ENCODE measurements at places on chromosomes 5 and 9.

DNA sequence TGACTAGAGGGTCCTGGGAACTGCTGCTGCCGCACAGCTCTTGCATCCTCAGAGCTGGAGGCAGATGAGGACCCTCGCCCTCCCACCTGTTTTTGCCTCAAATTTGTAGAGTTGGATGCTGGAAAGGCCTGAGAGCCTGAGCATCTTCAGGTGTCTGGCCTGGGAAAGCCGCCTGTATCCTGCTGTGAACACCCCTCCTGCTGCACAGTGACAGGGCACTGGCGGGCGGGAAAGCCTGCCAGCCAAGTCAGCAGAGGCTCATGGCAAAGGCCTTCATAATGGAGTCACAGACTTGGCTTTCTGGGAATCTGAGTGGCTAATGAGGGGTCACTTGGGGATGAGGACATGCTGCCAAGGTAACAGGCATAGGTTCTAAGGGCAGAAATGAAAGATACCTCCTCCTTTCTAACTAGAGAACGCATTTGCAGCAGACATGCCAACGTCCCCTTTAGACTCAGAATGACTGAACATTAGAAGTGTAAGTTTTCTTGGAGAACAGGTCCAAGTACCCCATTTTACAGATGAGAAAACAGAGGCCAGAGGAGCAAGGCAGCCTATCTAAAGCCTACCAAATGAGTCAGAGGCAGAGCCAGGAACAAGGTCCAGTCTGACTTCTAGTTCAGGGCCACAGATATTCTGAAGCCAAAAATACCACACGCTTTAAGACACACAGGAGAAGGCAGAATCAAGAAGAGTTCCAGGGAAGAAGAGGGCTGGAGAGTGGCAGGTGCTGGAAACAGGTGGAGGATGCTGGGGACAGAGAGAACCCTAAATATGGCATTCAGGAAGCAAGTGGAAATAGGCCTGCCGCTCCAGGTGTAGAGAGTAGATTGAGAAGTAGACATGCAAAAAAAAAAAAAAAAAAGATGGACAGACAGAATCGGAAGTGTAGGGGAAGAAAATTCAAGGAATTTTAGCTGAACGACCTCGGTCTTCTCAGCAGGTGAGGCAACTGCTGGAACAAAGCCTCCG lies 44.1 kb downstream of the EPB41L4B start:
- DNase-seq: no peak

DNA sequence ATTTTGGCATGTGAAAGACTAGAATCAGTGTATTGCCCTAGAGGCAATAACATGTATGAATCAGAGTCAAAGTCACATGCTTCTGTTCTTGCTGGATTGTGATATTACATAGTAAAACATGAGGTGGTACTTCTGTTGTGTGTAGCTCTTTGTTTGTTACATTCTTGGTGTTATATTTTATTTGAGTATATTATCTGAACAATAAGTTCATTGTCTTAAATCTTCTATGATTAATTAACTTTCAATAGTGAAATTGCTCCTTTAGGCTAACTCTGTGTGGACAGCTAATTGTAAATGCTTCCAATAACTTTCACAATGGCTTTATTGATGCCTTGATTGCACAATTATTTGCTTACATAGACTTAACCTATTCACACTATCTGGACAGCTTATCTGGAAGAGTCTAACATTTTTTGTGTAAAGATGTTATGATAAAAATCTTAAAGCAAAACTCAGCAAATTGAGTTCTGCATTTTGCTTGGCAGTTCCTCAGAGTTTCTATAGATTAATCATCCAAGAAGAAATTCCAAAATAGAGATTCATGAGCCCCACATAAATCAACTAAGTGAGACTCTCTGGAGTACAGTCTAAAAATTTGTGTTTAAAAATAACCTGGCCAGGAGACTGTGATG lies 239.6 kb upstream of the TUSC1 start:
- no peak for DNase-seq

DNA sequence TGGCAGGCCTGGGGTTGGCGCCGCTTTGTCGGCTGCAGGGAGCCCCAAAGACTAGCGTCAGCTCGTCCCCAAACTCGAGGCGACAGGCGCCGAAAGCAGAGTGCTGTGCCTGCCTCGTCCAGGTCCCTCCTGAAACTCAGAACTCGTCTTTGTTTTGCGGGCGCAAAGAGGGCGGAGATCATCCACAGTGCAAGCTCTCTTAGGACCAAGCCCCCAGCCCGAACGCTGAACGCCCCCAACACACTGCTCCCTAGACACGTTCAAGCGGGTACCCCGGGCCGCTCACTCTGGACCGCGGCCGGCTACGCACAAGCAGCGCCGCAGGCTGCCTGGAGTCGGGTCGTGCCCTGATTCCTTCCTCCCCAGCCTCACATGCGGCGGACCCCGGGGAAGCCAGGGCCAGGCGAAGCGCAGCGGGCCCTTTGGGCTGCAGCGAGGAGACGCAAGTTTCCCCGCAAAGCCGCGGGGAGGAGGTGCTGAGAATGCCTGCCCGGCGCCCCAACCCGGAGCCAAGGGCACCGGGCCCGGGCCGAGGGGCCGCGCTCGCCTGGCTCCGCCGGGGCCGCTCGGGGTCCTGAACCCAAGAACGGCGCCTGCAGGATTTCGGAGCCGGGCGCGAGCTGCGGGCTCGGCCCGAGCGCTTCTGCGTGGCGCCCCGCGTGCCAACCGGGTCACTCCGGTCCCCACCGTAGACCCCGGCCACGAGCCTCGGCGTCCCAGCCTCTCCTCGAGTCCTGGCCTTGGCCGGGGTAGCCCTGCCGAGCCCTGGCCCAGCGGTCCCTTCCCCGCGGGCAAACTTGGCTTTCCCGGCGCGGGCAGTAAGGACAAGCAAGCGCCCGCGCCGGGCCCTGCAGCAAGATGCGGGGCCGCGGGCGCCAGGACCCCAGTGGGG lies 738 bp downstream of the FSTL4 start:
- no peak for DNase-seq

GRCh38 chr5:17186256-17186655 lies 31.2 kb upstream of the BASP1 start:
- no peak for DNase-seq

DNA sequence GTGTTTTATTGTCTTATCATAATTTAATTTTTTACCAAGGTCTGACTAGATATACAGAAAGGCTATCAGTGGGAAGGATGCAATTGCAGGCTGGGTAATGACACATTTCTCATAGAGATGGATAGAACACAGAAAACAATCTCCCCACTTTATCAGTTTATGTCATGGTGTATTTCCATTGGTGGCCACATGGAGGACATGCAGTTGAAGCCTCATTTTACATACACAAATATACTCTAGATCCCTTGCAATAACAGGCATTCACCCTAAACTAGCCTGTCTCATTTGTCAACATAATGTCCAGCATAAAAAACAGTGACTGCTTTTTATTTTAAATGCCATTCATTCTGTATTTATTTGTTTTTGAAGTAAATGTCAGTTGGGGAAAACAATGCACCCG lies 526.3 kb downstream of the GABRG2 start:
- DNase-seq: peak; percentile 1

DNA sequence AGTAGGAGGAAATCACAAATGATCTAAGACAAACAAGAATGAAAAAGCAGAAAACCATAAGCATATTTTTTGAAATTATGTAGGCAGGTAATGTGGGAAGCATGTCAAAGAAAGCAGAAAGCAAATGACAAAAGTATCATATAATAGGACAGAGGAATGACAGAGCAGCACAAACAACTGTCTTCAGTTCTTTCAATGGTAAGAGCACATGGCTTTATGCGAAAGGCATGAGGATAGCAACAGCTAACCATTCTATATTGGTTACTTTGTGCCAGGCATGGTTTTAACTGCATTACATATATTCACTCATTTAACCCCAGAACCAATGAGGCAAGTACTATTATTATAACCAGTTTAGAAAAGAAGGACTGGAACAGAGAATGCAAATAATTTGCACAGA lies 137.4 kb downstream of the FBXL7 start:
- DNase-seq: no peak
